ENCODE measurements at places on chromosomes 3 and 15.
A peak's percentile ranks its signal among the peaks of the same experiment; 100 is the strongest.

- DNase-seq = no peak
These were observed 54.1 kb downstream of the SRGAP3 start for GRCh38 chr3:9195390-9195789.

DNA sequence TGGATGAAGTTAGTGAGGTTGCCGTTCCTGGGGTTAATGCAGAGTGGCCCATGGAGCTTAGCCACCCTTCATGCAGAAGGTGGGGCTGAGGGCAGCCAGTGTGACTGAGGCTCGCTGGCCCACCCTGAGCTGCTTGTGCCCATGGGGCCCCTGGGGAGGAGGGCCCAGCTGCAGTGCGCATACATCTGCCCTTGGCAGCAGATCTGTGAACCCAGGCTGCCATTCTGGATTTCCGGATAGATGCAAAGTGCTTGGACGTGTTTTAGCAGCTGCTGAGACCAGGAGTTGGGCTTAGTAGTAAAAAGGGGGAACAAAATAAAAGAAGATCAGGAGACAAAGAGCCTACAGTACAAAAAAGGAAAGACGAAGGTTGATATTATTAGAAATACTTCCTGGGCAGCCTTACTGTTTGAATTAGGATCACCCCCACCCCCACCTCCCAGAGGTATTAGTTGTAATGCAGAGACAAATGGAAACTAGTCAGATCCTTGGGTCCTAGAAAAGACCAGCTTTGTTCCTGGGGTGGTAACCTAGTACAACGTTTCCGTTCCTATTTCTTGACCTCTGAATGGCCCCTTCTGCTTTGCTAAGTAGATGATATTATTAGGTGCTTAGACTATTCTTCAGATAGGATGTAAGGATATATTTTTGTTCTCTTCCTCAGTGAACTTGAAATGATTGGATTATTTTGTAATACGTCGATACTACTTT is 70.2 kb downstream of the IGF1R start:
- peak; percentile 16 for DNase-seq

GRCh38 chr15:100665570-100665969 is 63.2 kb downstream of the ASB7 start:
- DNase-seq = no peak

DNA sequence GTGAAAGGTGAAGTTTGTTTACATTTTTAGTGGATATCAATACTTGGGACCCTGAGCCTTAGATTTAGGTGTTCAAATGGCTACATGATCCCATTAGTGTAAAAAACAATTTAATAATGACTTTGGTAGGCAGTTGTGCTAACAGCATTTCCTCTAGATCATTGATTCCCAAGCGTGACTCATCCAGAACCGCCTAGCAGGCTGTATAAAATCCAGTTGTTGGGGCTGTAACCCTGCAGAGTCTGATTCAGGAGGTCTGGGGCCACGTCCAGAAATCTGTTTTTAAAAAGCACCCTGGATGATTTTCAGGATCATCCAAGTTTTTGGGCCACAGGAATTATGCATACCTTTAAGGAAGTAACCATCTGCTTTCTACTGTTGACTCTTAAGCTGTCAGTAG is 156.4 kb downstream of the TP63 start:
- DNase-seq = no peak

- DNase-seq = peak; percentile 45
These were observed 149.6 kb downstream of the MAGI1 start for GRCh38 chr3:65888980-65889706.

- no peak for DNase-seq
These were observed 341.7 kb downstream of the LRRC3B start for GRCh38 chr3:26964313-26964712.

- DNase-seq = no peak
These were observed 44.6 kb downstream of the PTPN23 start for GRCh38 chr3:47425383-47425778.

GRCh38 chr3:183734750-183735494 is 37.3 kb downstream of the YEATS2 start:
- DNase-seq = no peak

DNA sequence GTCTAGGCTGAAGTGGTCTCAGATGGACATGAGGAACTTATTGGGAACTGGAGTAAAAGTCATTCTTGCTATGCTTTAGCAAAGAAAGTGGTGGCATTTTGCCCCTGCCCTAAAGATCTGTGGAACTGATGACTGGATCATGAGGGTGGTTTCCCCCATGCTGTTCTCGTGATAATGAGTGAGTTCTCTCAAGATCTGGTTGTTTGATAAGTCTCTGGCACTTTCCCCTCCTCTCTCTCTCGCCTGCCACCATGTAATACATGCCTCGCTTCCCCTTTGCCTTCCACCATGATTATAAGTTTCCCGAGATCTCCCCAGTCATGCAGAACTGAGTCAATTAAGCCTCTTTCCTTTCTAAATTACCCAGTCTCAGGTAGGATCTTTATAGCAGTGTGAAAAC is 11.5 kb upstream of the MLF1 start:
- DNase-seq = no peak

- DNase-seq = no peak
These were observed 21.3 kb downstream of the KLHL6 start for GRCh38 chr3:183534249-183534648.

DNA sequence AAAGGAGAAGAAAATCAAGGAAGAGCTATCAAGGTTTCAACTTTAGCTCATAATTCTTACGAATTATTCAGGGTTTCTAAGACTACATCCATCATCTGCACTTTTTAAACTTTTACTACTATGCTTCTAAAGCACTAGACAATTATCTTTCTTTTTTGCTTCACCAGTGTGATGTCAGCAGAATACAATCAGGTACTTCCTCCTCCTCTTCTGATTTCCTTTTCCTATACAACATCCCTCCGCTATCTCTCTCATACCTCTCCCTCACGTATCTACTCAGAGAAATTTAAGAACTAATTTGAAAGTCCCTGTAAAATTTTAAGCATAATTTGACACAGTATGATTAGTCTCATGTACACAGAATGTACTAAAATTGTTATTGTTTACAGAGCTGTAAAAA is 47.3 kb upstream of the USP50 start:
- DNase-seq = no peak

DNA sequence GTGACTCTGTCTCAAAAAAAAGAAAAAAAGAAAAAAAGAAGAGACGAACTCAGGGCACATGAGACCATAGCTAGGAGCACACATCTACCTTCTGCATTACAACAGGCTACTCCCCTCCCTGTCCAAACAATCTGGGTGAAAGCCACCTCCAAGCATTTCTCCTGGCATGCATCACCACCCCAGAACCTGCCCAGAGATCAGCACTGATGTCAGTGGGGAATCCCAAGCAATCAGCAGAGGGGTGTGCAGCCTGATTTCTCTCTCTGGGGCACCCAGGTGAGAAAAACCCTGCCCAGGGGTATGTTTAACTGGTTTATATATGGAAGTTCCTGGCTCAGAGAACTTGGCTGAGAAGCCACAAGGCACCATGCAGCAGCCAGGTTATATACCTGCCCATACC is 59.4 kb downstream of the CDC25A start:
- DNase-seq = peak; percentile 22

DNA sequence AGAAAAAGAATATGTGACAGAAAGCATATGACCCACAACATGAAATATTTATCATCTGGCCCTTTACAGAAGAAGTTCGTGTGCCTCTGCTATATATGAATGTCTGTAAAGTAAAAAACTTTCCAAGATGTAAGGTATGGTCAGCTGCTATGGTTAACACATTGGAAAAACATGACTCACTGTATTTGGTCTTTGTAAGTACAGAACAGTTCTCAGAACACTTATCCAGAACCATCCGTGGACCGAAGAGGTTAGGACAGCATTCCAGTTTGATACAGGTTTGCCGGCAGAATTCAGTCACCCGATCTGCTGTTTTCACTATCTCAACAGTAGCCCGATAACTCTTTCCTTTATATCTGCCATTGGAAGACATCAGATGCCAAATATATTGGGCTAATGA is 13.5 kb upstream of the STIMATE start:
- no peak for DNase-seq

- DNase-seq = no peak
These were observed 301.7 kb upstream of the UMPS start for GRCh38 chr3:124428372-124429128.

- no peak for DNase-seq
These were observed 47.8 kb upstream of the RARB start for GRCh38 chr3:25380222-25380739.

DNA sequence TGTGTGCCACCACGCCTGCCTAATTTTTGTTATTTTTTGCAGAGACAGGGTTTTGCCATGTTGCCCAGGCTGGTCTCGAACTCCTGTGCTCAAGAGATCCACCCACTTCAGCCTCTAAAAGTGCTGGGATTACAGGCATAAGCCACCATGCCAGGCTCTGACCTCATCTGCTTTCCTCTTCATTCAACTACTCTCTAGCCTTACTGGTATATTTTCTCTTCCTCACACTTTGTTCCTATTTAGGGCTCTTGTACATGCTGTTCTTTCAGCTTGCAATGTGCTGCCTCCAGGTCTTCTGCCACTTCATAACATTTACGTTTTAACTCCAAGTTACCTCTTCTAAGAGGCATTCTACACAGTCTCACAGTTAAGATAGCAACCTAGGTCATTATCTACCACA is 34.9 kb downstream of the PIK3CB start:
- no peak for DNase-seq

DNA sequence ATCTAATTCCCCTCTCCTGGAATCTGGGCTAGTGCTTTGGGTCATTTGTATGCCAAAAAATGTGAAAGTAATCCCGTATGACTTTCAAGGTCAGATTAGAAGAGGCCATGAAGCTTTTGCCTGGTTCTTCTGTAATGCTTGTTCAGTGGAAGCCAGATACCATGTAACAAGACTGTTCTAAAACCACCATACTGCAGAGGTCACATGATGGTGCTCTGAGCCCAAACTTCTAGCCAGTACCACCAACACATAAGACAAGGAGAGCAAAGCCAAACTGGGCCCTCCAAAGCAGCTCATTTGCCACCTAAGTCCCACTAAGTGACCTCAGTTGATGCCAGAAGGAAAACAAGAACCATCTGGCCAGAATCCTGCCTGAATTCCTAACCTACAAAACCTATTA is 64.3 kb upstream of the MELTF start:
- no peak for DNase-seq

DNA sequence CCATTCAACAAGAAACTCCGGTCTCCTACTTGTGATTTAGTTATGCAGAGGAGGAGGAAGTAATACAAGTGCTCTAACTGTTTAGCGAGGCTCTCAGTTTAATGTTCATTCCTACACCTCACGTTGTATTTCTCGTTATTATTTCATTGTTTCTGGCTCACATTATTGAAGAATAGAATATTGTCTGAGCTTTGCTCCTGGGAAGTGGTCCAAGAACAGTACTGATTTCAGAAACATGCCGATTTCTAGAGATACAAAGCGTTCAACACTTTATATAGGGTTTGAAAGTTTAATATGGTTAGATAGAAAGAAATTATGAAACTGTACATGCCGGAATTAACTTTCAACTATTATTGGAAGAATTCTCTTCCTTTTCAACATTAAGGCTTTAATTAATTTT is 1145.5 kb downstream of the TBL1XR1 start:
- DNase-seq = no peak

GRCh38 chr3:194985031-194985578 is 285.9 kb downstream of the XXYLT1 start:
- DNase-seq = no peak

DNA sequence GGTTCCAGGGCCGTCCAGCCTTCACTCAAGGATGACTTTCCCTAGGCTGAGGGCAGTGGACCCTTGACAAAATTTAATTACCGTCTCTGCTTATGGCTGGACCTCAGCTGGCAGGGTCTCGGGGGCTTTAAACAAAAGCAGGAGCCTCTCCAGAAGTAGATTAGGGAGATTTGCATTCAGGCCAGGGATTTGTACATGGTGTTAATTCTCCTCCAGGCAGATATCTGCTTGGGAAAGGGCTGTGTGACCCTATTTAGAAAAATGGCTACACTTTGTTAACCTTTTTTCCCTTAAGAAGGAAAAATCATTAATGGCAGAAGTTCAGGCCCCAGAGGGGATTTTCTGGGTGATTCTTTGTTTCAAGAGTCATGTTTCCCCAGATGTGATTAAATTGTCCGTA is 329.1 kb upstream of the C2CD4B start:
- DNase-seq = no peak

DNA sequence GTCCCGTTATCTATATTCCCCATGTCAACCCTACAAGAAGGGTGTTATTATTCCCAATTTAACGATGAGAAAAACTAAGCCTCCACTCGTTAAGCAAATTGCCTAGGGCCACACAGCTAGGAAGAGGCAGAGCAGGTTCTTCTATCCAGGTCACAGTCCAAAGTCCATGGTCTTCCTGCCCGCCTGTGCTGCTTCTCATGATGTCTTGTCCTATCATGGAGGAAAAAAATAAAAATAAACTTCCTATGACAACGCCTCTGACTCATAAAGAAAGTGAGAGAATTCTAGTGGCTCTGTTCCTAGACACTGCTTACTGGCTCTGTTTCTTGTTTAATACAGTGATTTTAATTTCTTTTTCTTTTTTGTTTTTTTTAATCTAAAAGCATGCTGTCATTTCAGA is 9.7 kb downstream of the COL8A1 start:
- peak; percentile 28 for DNase-seq

DNA sequence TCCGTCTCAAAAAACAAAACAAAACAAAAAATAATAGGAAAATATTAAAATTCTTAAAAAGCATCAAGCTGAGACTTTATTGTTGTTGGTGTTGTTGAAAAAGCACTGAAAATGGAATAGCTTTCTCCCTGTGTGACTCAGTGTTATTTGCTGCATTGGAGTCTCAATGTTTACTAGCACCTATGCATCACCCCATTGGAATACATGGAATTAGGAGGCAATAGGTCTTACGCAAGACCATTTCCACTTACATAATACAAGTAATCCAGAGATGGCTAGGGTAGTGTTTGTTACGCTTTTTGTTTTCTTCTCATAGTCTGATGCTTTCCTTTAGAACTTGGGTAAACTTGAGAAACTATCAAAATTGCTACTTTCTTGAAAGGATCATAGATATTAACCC is 15.2 kb downstream of the GXYLT2 start:
- DNase-seq = no peak

DNA sequence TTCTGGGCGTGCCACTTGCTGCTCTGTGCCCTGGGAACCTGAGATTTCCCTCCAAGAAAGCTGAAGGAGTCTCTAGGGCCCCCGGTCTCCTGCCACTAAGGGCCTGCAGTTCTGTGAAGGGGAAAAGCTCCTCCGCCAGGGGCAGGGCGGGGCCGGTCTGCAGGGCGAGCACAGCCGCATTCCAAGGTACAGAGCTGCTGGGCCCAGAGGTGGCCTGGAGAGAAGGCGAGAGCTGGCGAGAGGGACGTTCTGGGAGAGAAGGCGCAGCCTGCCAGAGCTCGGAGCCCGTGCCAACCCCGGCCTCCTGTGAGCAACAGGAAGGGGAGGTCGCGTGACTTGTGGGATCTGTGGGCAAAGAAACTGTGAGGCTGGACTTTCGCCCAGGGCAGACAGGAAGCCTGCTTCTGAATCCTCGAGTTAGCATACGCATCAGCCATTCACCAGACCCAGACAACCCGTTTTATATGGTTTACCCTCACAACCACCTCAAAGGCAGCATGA is 500.4 kb downstream of the SHQ1 start:
- peak; percentile 84 for DNase-seq

GRCh38 chr15:85706779-85707518 is 87.8 kb downstream of the KLHL25 start:
- peak; percentile 88 for DNase-seq

All from GM12865 (cell line).